Urinary bladder (tissue), 4 donors: ENCODE measurements at places on chromosomes 2 and 18. TPM values are rescaled to one million over a fixed set of nuclear protein-coding genes. Genes with fewer than 3 reads are reported as not detected.

GRCh38 chr2:52036024-52036423, 1004.1 kb upstream of the NRXN1 start:
- no peak for DNase-seq

EMILIN1 gene
- total RNA-seq: 122 TPM

- no peak for DNase-seq
These were observed 6.7 kb upstream of the LRRC30 start for GRCh38 chr18:7224198-7224597.

DNA sequence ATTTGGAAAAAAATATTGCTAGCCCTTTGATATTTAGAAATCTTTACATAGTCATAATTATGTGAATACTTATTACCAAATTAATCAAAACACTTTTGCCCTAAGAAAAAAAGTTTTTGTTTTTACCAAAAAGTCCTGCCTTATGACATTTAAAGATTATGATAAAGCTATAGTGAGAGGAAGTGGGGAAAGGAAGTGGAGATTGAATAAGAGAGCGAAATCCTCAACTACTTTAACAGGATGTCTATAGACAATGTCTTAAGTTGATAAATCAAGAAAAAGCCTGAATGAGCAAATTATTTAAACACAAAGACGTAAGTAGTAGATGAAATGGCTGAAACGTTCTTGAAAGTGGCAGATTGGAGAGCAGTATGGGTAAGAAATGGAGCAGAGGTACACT, 20.9 kb upstream of the VPS54 start:
- DNase-seq: no peak

GRCh38 chr18:8957731-8958130, 144.8 kb upstream of the NDUFV2 start:
- DNase-seq: no peak

DNA sequence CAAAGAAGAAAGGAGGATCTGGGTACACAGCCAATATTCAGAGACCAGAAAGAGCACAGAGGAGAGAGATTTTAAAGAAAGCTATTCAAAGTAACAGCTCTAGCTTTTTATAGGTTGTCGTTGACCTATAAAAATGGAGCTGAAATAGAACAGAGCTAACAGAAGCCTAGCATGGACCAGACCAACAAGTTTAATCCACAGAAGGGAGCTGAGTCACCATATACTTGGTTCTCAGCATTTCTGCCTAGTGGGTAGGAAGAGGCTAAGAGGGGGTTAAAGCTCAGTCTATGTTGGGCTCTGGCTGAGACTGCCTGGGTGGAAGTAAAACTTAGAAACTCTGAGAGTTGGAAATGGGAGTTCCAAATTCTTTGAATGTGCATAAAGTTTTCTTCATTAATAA, 678.0 kb upstream of the CDH2 start:
- no peak for DNase-seq
